Neural progenitor cell (in vitro differentiated cells): ENCODE measurements at places on chromosomes 6 and 20. TPM values are rescaled to one million over a fixed set of nuclear protein-coding genes. Genes with fewer than 3 reads are reported as not detected.

DNA sequence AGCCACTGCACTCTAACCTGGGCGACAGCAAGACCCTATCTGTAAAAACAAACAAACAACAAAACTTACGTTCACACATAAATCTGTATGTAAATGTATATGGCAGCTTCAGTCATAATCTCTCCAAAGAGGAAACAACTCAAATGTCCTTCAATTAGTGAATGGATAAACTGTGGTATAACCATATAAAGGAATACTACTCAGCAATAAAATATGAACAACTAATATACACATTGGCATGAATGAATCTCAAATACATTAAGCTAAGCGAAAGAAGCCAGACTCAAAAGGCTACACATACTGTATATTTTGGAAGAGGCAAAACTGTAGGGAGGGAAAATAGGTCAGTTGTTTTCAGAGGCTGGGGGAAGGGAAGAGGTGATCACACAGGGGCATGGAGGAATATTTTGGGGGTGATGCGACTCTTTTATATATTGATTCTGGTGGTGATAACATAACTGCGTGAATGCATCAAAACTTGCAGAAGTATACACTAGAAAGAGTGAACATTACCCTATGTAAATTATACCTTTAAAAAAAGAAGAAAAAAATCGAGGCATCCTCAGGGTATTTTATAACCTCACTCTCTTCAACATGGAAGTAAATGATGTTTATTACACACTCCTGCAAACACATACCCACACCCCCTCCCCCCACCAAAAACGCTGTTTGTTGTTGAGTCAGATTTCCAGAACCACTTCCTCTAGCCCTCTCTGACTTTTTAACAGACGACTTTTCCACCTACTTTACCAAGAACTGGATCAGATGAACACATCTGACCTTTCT is 115.2 kb upstream of the RNF24 start:
- peaks cover 4% of the 10 kb centered on the region for H3K4me1 ChIP-seq
- H3K4me3 ChIP-seq = no peak overlapping the region
- H3K36me3 ChIP-seq = no peaks in the 10 kb centered on the region
- no peak overlapping the region for H3K27ac ChIP-seq
- DNase-seq = no peak
- H3K27me3 ChIP-seq = no peaks in the 10 kb centered on the region

DNA sequence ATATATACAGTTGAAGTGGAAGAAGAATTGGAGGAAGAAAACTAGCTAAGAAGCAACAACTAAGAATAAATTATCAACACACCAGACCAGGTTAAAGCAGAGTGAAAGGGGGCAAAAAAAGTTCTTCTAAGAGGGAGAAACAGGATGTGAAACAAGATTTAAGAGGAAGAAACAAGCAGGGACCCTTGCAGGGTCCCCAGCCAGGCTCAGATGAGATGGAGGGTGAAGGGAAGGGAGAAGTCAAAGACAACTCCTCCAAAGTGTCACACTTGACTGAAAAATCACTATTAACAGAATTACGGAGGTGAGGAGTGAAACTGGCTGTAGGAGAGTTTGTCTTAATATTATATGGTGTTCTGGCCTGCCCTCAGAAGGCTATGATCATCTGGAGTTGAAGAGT is 65.4 kb downstream of the MTFR2 start:
- H3K4me1 ChIP-seq = no peaks in the 10 kb centered on the region
- no peak overlapping the region for H3K4me3 ChIP-seq
- DNase-seq = no peak
- no peaks in the 10 kb centered on the region for H3K27me3 ChIP-seq

- no peaks in the 10 kb centered on the region for H3K4me1 ChIP-seq
- no peak overlapping the region for H3K27ac ChIP-seq
- no peak for DNase-seq
- H3K4me3 ChIP-seq = no peak overlapping the region
- H3K36me3 ChIP-seq = no peaks in the 10 kb centered on the region
- H3K27me3 ChIP-seq = no peaks in the 10 kb centered on the region
Measured at GRCh38 chr20:44489223-44489622, 13.5 kb downstream of the TTPAL start.

DNA sequence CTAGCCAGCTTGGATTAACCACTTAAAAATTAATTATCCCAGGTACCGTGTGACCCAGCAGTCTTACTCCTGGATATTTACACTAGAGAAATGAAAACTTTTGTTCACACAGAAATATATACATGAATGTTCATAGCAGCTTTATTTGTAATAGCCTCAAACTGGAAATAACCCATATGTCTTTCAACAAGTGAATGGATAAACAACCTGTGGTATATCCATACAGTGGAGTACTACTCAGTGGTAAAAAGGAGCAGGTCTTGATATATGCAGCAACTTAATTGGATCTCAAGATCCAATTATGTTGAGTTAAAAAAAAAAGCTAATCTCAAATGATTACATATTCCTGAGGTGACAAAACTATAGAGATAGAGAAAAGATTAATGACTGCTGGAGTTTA is 381.4 kb downstream of the CDKAL1 start:
- no peaks in the 10 kb centered on the region for H3K27me3 ChIP-seq
- no peaks in the 10 kb centered on the region for H3K4me1 ChIP-seq
- no peak overlapping the region for H3K4me3 ChIP-seq
- no peaks in the 10 kb centered on the region for H3K36me3 ChIP-seq
- DNase-seq = no peak

DNA sequence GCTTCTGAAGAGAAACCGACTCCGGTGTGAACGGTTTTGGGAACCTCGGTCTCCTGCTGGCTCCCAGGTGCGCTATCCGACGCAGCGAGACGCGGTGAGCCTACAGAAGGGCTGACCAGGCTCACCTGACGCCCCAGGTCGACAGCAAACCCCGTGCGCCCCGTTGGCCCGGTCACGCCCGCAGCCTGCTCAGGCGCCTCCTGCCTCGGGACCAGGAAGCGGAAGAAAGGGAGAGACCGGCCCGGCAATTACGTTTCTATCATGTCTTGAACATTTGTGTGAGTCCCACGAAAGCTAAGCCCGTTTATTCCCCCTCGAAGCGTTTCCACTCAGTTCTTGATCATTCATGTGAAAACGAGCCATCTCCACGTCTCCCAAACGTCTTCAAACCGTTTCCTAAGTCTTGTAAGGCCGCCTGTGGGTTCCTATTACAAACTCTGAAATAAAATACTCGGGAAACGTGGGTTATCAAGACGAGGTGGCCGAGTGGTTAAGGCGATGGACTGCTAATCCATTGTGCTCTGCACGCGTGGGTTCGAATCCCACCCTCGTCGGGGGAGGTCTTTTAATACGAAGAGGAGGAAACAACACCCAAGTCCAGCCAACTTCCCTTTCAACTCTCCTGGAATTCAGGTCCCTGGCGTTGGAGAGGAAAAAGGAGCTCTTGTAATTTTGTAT is 150.5 kb upstream of the PRSS16 start:
- no peaks in the 10 kb centered on the region for H3K36me3 ChIP-seq
- no peak overlapping the region for H3K27ac ChIP-seq
- H3K4me1 ChIP-seq = no peaks in the 10 kb centered on the region
- peak overlapping the region; percentile 47 for H3K4me3 ChIP-seq
- peak; percentile 28 for DNase-seq
- H3K27me3 ChIP-seq = peaks cover 65% of the 10 kb centered on the region

GRCh38 chr20:5377484-5377883 is 60.7 kb upstream of the PROKR2 start:
- peaks cover 5% of the 10 kb centered on the region for H3K4me1 ChIP-seq
- no peaks in the 10 kb centered on the region for H3K27me3 ChIP-seq
- no peak overlapping the region for H3K27ac ChIP-seq
- no peaks in the 10 kb centered on the region for H3K36me3 ChIP-seq
- H3K4me3 ChIP-seq = no peak overlapping the region

DNA sequence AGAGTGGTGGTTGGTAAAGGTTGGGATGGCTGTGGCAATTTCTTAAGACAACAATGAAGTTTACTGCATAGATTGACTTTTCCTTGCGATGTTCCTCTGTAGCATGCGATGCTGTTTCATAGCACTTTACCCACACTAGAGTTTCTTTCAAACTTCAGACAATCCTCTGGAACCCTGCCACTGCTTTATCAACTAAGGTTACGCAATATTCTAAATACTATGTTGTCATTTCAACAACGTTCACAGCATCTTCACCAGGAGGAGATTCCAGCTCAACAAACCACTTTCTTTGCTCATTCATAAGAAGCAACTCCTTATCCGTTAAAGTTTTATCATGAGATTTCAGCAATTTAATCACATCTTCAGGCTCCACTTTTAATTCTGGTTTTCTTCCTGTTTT is 161.2 kb upstream of the NRSN1 start:
- DNase-seq = no peak
- H3K4me3 ChIP-seq = no peak overlapping the region
- H3K27me3 ChIP-seq = no peaks in the 10 kb centered on the region
- no peaks in the 10 kb centered on the region for H3K36me3 ChIP-seq
- no peak overlapping the region for H3K27ac ChIP-seq

DNA sequence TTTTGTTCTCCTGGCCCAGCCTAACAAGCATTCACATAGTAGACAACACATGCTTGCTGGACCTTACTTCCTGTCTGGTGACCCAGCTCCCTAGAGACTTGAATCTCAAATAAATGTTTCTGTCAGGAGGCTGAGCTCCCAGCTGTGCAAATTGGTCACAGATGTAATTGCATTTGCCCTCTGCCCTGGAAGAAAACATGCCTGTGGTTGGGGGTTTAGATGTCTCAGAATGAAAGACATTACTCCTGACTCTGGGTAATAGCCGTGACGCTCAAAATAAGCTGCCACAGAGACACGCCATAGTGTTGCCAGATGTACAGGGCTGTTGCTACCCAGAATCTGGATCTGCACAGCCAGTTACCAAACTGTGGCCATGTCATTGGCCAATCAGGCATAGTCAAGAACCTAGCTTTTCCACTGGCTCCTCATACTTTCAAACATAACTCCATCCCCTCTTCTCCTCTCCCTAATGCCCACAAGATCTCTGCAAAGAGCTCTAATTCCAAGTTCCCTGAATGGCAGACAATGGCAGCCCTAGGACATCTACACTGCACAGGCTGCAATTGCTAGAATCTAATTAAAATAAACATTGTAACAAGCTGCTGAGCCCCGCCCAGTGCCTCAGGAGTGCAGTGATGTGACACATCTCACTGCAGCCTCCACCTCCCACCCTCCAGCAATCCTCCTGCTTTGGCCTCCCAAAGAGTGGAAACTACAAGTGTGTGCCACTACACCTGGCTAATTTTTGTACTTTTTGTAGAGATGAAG is 32.8 kb upstream of the GMPR start:
- H3K36me3 ChIP-seq = no peaks in the 10 kb centered on the region
- H3K4me1 ChIP-seq = peaks cover 4% of the 10 kb centered on the region
- H3K4me3 ChIP-seq = no peak overlapping the region
- no peak overlapping the region for H3K27ac ChIP-seq

GRCh38 chr6:162864911-162865310 is 137.1 kb downstream of the PACRG start:
- no peaks in the 10 kb centered on the region for H3K4me1 ChIP-seq
- no peaks in the 10 kb centered on the region for H3K27me3 ChIP-seq
- H3K27ac ChIP-seq = no peak overlapping the region
- H3K4me3 ChIP-seq = no peak overlapping the region
- no peak for DNase-seq
- no peaks in the 10 kb centered on the region for H3K36me3 ChIP-seq

The SOX18 gene
- total RNA-seq = not detected in 2 replicates

GRCh38 chr20:59751075-59751711 is 146.9 kb downstream of the PHACTR3 start:
- H3K27me3 ChIP-seq = peaks cover 79% of the 10 kb centered on the region
- no peaks in the 10 kb centered on the region for H3K4me1 ChIP-seq
- H3K36me3 ChIP-seq = no peaks in the 10 kb centered on the region
- no peak overlapping the region for H3K27ac ChIP-seq
- no peak overlapping the region for H3K4me3 ChIP-seq

DNA sequence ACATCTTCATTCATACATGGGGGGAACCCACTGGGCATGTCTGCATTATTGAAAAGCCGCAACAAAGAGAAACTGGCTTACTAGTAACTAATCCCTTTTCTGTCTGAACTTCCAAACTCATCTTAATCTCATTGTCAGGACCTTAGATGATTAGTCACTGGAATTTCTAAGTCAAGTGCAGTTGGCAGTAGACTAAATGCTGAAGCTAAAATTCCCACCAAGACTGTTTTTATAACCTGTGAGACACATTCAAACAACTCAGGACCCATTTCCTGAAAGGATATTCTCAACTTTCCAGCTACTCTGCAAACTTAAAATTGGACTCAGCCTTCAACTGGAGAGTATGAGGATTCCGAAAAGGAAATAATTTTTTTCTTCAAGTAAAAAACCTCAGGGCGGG is 94.8 kb upstream of the SCAF8 start:
- H3K4me3 ChIP-seq = no peak overlapping the region
- H3K27me3 ChIP-seq = no peaks in the 10 kb centered on the region
- no peak overlapping the region for H3K27ac ChIP-seq

The TM9SF4 gene
- total RNA-seq = 27.9 and 41.7 TPM in 2 replicates

The RAET1E gene
- total RNA-seq = not detected in 2 replicates

GRCh38 chr6:43838276-43839036 is 68.4 kb downstream of the VEGFA start:
- H3K27me3 ChIP-seq = no peaks in the 10 kb centered on the region
- H3K4me1 ChIP-seq = peaks cover 47% of the 10 kb centered on the region
- peak; percentile 69 for DNase-seq
- no peak overlapping the region for H3K4me3 ChIP-seq
- no peak overlapping the region for H3K27ac ChIP-seq

GRCh38 chr6:73134588-73134987 is 90.7 kb downstream of the KHDC1L start:
- peak; percentile 87 for DNase-seq
- H3K36me3 ChIP-seq = no peaks in the 10 kb centered on the region
- H3K4me3 ChIP-seq = no peak overlapping the region

DNA sequence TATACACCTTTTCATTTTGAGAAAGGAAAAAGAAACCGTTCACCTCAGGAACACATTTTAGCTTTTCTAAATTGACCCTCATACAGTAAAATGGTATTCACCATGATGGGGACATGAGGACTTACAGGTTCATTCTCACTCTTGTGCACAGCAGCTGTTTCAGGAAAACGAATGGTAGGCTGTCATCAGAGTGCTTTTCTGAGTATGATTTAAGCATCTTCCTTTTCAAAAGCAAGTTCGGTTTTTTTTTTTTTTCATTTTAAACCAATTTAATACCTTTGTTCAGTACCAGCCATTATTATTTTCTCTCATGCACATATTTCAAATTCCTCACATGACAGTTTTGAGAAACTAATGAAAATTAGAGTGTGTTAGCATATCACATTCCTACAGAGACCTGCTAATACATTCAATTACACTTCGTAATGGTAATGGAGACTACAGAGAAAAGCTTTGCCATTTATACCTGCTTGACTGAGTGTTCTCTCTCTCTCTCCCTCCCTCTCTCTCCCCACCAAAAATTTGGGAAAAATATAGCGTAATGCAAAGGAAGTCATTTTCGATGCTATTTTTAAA is 129.2 kb downstream of the SAMD5 start:
- H3K4me3 ChIP-seq = no peak overlapping the region
- no peak overlapping the region for H3K27ac ChIP-seq
- no peaks in the 10 kb centered on the region for H3K36me3 ChIP-seq
- DNase-seq = no peak
- no peaks in the 10 kb centered on the region for H3K27me3 ChIP-seq

DNA sequence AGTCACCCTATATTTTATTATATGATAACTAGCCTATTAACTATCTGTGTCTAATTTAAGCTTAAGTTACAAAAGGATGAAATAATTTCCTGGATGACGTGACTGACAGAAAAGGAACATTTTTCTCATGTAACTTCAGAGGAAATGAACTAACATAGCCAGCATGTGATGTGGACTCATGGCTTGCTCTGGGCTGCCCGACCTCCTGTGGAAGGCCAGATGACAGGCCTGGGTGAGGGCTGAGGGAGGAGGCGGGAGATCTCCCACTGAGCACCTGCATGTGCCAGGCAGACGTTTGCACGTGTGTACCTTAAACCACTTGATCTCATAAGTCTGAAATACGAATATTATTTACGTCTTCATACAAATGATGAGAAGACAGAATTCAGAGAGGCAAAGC is 321.1 kb downstream of the SYNE1 start:
- H3K27me3 ChIP-seq = no peaks in the 10 kb centered on the region
- H3K27ac ChIP-seq = no peak overlapping the region
- H3K4me3 ChIP-seq = no peak overlapping the region
- no peaks in the 10 kb centered on the region for H3K4me1 ChIP-seq
